ENCODE measurements at places on chromosomes 13 and 19.
A peak's percentile ranks its signal among the peaks of the same experiment; 100 is the strongest.

- DNase-seq = no peak
Measured at GRCh38 chr13:27171244-27171826, at the start of gene USP12. TSS of gene USP12 (minus strand) at chr13:27171811. CDS start at chr13:27171639, 172 bp downstream.

DNA sequence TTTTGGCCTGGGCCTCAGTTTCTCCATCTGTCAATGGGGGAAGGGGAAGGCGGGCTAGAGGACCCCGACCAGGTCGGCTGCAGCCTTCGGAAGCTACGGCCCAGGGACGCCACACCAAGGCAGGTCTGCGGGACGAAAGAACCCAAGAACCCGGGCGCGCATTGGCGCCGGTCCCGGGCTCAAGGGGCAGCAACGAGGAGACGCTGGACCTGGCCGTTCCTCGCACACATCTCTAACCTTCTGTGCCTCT is 739 bp upstream of the ILF3 start:
- no peak for DNase-seq

- DNase-seq = no peak
Measured at GRCh38 chr13:74132152-74132775, 1.9 kb downstream of the KLF12 start.

- DNase-seq = no peak
Measured at GRCh38 chr13:42539670-42540069, 34.3 kb upstream of the TNFSF11 start.

DNA sequence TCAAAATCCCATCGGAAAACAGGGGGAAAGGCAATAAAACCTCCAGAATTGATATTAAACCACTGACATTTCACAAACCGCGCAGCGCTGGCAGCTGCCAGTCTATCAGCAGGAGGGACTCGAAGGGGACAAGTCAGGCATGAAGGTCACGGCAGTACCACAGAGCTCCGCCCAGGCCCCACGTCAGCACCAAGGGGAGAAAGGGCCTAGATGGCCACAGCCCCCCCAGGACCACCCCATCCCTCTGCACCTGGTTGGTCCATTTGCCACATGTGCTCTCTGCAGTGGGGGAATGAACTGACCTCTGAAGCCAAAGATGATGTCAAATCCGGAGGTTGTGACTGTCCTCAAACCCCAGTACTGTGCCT is 9.5 kb upstream of the VSTM2B start:
- no peak for DNase-seq

GRCh38 chr19:17805427-17805826 is 10.5 kb downstream of the B3GNT3 start:
- DNase-seq = no peak

GRCh38 chr19:3682741-3683404 is 17.4 kb downstream of the PIP5K1C start:
- DNase-seq = no peak

GRCh38 chr13:46580362-46580839 is 27.4 kb downstream of the LRCH1 start:
- no peak for DNase-seq

DNA sequence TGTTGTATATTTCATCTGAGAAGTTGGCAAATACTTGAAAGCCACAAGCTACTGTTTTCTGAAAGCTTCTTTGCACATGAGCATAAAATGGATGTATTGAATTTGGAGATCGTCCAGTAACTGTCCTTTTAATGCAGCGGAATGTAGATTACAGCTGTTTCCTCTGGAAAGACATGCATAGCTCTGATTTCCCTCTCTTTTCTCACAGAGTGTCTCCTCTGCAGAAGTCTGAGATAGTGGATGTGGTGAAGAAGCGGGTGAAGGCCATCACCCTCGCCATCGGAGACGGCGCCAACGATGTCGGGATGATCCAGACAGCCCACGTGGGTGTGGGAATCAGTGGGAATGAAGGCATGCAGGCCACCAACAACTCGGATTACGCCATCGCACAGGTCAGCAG is 283.0 kb downstream of the SHISA2 start:
- no peak for DNase-seq

- DNase-seq = no peak
Measured at GRCh38 chr19:1122972-1123363, 19.2 kb downstream of the GPX4 start.

DNA sequence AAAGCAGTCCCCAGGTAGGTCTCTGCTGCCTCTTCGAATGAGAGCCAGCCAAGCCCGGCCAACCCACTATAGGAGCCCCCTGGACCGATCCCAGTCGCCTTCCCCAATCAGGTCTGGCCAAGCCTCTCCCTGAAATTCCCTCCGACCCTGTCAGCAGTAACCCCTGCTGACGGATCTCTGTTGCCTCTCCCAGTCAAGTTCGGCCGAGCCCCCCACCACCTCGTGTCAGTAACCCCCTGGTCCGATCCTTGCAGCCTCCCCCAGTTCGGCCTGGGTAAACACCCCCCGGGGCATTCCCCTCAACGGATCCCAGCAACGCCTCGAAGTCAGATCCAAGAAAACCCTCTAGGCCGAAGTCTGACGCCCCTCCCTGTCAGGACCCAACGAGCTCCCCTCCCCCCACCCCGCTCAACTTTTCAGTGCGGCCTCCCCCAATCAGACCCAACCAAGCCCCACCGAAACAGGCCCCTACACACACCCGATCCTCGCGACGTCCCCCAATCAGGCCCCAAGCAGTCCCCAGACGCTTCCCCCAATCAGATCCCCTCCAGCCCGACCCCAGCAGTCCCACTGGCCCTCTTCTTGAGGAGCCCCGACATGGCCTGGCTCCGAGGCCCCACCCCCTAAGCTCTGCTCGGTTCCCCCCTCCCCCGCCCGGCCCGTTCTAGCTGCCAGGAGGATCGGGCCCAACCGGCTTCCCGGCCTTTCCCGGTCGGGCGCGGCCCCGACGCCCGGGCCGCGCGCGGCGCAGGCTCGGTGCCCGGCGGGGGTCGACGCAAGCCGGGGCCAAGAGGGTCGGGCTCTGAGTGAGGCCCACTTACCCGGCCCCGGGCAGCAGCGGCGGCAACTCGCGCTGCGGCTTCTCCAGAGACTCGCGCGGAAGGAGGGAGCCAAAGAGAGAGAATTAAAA is 1.8 kb downstream of the TNPO2 start:
- DNase-seq = peak; percentile 29

DNA sequence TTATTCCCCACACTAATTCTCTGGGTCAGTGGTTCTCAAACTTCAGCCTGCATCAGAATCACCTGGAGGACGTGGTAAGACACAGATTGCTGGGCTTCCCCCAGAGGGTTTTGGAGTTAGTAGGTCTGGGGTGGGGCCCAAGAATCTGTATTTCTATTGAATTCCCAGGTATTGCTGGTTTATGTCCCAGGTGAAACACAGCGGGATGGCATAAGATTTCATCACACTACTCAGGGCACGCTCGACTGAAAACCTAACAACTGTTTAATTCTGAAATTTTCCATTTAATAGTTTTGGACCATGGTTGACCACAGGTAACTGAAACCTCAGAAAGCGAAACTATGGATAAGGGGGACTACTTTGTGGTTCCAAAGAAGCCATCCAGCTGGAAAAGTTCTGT is 6.5 kb downstream of the MLNR start:
- DNase-seq = no peak

DNA sequence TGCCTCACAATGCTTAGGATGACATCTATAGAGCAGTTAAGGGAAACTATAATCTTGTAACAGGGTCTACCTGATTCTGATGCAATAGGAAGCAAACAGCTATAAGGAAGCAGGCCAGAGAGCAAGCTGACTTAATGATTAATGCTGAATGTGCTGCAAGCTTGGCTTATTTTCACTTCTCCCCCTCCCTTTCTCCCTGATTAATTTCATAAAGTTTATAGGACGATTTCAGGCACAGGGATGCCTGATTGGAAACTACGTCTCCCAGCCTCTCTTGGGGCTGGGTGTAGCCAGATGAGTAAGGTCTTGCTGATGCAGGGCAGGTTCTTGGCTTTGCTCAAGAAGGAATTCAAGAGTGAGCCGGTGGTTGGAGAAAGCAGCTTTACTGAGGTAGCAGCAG is 82.8 kb upstream of the MRI1 start:
- DNase-seq = no peak

DNA sequence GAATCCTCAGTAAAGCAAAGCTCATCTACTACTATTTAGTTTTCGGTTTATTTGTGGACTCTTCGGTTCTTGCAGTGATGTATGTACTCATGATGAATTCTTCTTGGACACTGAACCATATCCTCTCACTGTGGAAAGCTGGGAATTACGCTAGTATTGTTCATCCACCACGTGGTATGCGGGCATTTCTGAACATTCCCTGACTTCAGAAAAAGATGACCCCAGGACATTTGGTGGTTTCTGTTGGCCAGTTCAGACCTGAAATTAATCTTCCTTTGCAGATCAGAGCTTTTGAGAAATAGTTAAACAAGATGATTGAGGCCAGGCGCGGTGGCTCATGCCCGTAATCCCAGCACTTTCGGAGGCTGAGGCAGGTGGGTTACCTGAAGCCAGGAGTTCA is 25.3 kb upstream of the FBN3 start:
- DNase-seq = no peak

- DNase-seq = no peak
Measured at GRCh38 chr19:31255174-31255799, 93.9 kb downstream of the TSHZ3 start.

GRCh38 chr19:41813911-41814310 is 17.5 kb downstream of the CEACAM3 start:
- no peak for DNase-seq

- no peak for DNase-seq
Measured at GRCh38 chr13:43835701-43836100, 43.8 kb downstream of the CCDC122 start.

GRCh38 chr19:34310494-34310981 is 54.5 kb upstream of the GPI start:
- DNase-seq = no peak

GRCh38 chr13:107838588-107839161 is 376.7 kb downstream of the LIG4 start:
- no peak for DNase-seq

GRCh38 chr19:38377052-38377451 is 2.7 kb downstream of the PSMD8 start:
- DNase-seq = no peak
